HCEC 1CT (cell line): ENCODE measurements at places on chromosomes 13 and 19.

DNA sequence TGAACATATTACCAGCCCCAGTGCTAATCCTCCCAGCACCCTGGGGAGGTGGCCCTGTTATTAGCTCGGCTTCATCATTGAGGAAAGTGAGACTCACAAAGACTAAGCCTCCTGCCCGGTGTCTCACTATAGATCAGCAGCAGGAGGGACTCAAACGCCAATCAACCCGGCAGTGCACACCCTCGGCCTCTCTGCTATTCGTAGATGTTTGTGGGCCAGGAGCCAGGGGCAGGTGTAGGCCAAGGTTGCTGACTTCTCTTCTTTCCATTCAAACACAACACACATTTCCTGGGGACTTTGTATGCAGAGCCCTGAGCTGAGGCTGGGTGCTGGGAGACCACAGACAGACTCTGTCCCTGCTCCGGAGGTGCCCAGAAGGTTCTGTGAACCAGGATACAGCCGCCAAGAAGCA is 9.4 kb upstream of the SBK3 start:
- DNase-seq: no peak

- DNase-seq: no peak
Measured at GRCh38 chr13:107824635-107825034, 390.7 kb downstream of the LIG4 start.

DNA sequence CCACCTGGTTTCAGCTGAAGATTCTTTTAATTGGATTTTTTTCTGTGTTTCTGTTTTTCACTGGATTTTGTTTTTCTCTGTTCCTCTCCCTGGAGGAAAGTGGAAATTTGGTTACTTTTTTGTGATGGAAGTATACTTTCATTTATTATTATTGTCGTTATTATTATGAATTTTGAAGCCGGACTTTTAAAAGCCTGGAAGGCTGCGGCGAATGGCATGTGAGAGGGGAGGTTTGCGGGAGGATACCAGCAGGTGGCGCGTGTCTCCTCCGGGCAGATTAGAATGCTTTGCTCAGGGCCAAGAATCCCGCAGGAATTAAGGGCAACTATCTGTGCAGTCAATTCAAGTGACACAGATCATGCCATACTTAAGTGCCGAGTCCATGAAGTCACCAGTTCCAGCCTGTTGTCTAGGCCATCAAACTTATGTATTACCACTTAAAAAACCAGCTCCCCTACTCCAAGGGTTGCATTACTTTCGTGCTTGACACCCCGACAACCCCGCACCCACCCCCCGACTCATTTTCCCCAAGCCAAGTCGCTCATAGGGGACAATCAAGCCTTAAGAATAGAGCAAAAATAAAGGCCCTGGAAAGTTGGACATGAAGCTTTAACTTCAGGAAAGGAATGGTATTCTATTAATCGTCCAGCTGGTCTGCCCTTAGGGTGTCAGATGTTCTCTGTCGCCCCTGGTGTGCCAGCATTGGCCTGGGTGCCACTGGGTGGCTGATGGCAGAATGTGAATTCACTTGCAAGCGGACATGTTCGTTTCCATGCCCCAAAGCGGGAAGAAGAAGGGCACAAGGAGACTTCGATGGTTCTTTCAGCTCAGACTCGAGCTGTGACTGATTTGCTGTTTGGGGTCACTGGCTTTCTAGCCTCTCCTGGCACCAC is 1.3 kb upstream of the LRCH1 start:
- DNase-seq: peak; percentile 77

- no peak for DNase-seq
Measured at GRCh38 chr13:113805431-113806103, 46.5 kb downstream of the TMEM255B start.

- DNase-seq: peak; percentile 37
Measured at GRCh38 chr13:49776871-49777270, 15.6 kb downstream of the KPNA3 start.

GRCh38 chr19:1284979-1285736 is 515 bp upstream of the EFNA2 start:
- no peak for DNase-seq
